ENCODE measurements at places on chromosomes 3 and 15.

DNA sequence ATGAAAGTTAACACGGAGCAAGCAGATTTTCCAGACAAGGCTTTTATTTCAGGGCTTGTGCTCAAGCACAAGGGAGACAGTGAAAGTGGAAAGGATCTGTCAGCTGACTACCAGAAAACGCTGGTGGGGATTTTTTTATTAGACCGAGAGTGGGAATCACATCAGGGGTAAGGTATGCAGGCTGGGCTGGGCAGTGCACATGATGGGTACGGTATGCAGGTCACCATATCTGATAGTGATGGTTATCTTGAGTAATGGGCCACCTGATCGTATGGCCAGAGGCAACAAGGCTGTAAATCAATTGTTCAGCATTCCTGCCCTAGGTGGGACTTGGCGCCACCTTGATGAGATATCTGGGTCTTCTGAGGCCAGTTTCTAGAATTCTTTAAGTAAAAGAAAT is 36.9 kb upstream of the PIAS1 start:
- H3K4me3 ChIP-seq = no peak overlapping the region
- no peaks in the 10 kb centered on the region for H3K36me3 ChIP-seq
- peaks cover 1% of the 10 kb centered on the region for H3K27me3 ChIP-seq
- H3K27ac ChIP-seq = no peak overlapping the region

DNA sequence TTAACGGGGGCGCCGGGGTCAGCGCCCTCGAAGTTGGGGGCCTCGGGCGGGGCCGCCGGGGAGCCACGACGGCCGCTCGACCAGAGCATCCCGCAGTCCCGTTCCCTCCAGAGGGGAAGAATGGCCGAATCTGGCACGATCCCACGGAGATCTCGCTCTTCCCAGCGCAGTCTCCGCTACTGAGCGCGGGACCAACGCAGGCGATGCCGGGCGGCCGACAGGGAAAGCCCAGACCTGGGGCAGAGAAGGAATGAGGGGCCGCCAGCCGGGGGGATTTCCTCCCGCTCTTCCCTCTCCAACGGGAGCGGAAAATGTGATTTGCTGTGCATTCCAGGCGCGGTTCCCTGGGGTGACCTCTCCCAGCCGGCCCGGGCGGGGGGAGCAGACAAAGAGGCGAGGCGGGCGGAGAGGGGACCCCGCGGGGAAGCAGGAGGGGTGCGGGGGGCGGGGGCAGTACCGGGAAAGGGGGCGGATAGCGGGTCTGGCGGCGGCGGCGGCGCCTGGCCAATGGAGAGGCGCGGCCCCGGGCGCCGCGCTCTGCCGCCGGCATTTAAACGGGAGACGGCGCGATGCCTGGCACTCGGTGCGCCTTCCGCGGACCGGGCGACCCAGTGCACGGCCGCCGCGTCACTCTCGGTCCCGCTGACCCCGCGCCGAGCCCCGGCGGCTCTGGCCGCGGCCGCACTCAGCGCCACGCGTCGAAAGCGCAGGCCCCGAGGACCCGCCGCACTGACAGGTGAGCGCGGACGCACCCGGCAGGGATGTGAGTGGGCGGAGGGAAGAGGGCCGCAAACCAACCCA is at the start of gene GREM1:
GREM1 (plus strand) TSS at position 579 of the 801 bp plus-strand sequence. CDS start 12,687 bp downstream, outside the sequence.
- no peak for DNase-seq
- H3K36me3 ChIP-seq = no peaks in the 10 kb centered on the region
- no peak within 1 kb of the TSS for H3K4me3 ChIP-seq
- peaks cover 21% of the 10 kb centered on the region for H3K4me1 ChIP-seq
- H3K27ac ChIP-seq = no peak within 1 kb of the TSS

DNA sequence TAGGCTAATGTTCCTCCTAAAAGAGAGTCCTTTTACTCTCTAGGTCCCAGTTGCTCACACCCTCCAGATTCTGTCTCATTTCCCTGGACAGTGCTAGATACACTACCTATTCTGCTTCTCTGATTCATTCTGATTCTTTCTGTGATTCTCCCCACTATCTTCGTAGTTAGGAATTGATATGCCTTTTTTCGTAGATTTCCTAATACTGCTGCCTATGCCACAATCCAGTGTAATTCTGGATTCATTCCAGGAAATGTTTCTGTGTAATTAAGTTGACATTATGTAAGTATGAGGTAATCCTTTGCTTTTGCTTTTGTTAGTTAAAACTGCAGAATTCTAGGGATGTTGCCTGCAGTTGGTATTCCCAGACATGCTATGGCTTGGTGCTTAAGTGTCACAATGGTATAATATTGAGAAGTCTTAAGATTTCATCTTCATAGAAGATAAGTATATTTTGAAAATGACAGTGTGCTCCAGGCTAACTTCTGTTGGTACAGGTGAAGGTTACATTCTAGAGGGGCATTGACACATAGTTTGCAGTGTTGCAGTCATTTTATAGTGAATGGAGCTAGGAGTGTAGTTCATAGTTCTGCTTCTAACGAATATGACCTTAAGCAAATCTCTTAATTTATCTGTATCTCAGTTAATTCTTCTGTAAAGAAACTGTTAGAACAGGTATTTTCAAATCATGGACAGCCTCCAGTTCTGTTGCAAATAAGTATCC is 54.3 kb downstream of the RIOX2 start:
- H3K4me3 ChIP-seq = no peak overlapping the region
- peaks cover 10% of the 10 kb centered on the region for H3K4me1 ChIP-seq
- H3K36me3 ChIP-seq = peaks cover 53% of the 10 kb centered on the region
- DNase-seq = no peak
- H3K27me3 ChIP-seq = no peaks in the 10 kb centered on the region
- no peak overlapping the region for H3K27ac ChIP-seq

DNA sequence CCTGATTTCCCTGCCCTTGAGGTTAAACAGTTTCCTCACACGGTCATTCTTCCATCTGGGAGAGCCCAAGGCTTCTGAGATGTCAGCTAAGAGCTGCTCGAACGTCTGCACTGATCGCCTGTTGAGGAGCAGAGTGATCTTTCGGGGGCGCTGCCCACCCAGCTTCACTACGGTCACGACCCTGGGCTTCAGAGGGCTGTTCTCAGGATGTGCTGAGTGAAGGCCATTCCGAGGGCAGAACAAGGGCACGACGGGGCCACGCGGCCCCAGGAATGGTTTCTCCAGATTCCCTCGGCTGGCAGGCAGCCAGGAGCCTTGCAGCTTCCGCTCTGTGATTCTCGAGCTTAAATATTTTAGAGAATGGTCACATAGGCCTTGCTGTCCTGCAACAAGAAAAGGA is 25.7 kb downstream of the DCLK3 start:
- no peaks in the 10 kb centered on the region for H3K4me1 ChIP-seq
- no peak overlapping the region for H3K27ac ChIP-seq
- no peaks in the 10 kb centered on the region for H3K36me3 ChIP-seq
- no peak overlapping the region for H3K4me3 ChIP-seq
- H3K27me3 ChIP-seq = no peaks in the 10 kb centered on the region

Measured in activated CD4-positive, alpha-beta memory T cell treated with anti-CD3 and anti-CD28 coated beads for 36 hours (primary cell).